Stimulated activated CD8-positive, alpha-beta memory T cell treated with anti-CD3 and anti-CD28 coated beads, Interleukin-4, amount 100 ng/mL, for 48 hours (primary cell): ENCODE measurements at places on chromosomes 2 and 18.

DNA sequence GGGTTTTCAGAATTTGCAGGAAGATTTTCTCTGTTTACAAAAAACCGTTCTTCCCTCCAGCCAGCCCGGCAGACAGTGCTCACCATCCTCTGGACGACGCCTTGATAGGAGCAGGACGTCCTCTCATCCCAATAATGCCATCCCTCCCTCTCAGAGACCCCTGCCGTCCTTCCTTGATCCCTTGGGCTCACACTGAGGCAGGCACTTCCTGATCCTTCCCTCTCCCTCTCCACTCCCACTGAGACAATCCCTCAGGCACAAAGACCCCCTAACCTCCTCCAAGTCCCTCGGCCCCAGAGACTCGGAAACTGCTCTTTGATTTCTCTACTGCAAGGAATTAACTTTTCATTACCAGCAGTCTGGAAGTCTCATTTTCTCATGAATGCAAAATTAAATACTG lies 42.5 kb downstream of the PAX3 start:
- DNase-seq: no peak

DNA sequence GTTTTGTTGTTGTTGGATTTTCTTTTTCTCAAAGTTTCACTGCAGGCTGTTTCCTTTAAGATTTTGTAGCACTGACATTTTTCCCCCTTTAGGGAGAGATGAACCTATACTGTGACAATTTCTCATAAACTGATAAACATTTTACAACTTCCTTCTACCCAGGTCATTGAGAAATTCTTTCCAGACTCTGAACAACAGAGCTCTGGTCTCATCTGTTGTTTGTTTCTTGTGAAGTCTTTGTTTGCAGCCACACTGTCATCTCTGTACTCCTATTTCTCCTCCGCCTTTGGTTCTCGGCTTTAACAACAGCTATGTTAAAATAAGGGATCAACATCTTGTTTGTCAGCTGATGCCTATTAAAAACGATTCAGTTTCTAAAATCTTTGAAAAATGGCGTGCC lies 167.6 kb downstream of the VWC2L start:
- DNase-seq: no peak

- no peak for DNase-seq
Observed at GRCh38 chr2:54613386-54613785, 110.1 kb upstream of the EML6 start.

GRCh38 chr2:26607698-26608097 lies 33.5 kb downstream of the CIB4 start:
- no peak for DNase-seq

- no peak for DNase-seq
Observed at GRCh38 chr2:186714611-186715010, 20.8 kb downstream of the FAM171B start.

DNA sequence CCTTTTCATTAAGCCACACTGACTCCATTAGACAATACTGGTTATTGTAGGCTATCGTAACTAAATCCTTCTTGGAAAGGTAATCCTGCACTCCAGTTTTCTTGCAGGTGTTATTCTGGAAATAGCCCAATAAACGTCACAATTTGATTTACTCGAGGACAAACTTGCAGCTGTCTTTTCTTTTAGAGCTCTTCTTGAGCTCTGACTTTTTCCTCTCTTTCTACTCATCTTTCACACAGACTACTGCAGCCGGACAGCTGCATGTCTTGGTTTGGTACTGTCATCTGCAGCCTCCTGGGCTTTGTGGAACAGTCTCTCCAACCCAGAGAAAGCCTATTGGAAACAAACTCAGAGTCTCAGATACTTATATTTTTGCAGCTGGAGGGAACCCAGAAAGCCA lies 23.0 kb upstream of the MSGN1 start:
- DNase-seq: no peak

GRCh38 chr2:198615972-198616371 lies 811.6 kb downstream of the PLCL1 start:
- no peak for DNase-seq
